NCI-H446 (cell line): ENCODE measurements at places on chromosomes 7 and 10.

GRCh38 chr10:124944982-124945381 lies 3.1 kb downstream of the ZRANB1 start:
- DNase-seq = no peak

- no peak for DNase-seq
Measured at GRCh38 chr7:1899951-1900762, 230.1 kb downstream of the ELFN1 start.

GRCh38 chr10:1090696-1091095 lies 34.5 kb downstream of the WDR37 start:
- DNase-seq = no peak

DNA sequence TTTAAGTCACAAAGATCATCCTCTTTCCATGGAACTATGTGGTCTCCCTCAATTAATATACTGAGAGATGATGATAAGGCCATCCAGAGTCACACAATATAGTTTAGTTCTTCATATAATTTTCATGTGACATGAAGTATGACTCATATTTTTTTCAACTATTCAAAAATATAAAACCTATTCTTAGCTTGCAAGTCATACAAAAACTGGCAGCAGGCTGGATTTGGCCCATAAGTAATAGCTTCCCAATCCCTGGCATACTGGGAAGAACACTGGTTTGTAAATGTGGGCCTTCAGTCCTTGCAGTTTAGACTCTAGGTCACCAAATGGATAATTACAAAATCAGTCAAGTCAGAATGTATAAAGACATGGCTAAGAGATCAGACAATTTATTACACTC lies 356.6 kb downstream of the PPP1R3A start:
- no peak for DNase-seq

DNA sequence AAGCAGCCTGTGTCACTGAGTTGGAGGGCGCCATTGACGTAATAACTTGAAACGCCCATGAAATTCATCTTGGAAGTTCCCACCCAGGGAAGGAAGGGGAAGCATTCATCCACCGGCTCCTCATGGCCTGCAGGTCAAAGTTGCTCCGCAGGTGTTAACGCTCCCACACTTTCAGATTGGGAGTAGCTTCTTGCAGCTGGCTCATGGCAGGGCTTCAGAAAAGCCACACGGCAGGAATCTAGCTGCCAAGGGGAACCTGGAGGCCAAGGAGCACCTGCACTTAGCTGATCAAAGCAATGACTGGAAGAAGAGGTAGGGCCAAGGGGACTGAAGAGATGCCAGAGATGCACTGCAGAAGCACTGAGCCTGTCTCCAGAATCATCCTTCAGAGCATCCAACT lies 203.2 kb downstream of the ARHGAP12 start:
- DNase-seq = no peak

- no peak for DNase-seq
Measured at GRCh38 chr10:113313048-113313602, 239.7 kb upstream of the HABP2 start.

DNA sequence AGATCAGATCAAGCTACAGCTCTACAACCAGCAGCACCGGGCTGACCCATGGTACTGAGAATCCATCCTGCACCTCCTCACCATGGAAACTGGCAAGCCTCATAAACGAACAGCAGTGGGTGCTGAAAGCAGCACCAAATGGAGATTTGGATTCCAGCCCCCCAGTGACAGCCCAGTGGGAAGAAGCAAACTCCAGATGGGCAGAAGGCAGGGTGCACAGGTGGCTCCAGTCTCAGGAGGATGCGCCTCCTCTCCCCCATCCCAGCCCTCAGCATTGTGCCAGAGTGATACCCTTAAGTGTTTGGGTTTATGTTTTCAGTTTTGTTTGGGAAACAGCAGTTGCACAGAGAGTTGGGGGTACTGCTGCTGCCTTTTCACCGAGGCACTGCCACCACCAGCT lies 20.6 kb upstream of the SMO start:
- no peak for DNase-seq

- DNase-seq = no peak
Measured at GRCh38 chr7:106986450-106986977, 58.0 kb upstream of the PRKAR2B start.
